Stimulated activated CD8-positive, alpha-beta memory T cell treated with anti-CD3 and anti-CD28 coated beads, Interleukin-7, amount 100 ng/mL, for 48 hours (primary cell): ENCODE measurements at places on chromosomes 3 and 15.

DNA sequence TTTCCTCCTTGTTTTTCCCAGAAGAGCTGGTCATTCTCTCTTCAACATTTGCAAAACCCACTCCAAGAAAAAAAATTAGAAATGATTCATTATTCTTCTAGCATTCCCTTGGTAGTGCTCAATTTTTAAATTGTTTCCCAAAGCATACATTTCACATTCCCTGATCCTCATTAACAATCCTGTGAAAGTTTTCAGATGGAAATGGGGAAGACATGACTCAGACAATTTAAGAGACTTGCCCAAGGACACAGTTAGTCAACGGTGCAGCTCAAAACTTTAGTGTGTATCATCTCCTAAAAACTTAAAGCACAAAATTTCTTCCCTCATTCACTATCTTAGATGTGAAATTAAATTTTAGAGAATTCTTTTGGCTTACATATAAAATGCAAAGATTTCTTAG is 17.1 kb upstream of the ABI3BP start:
- no peak for DNase-seq

GRCh38 chr3:71520161-71521020 is 63.1 kb downstream of the FOXP1 start:
- no peak for DNase-seq

DNA sequence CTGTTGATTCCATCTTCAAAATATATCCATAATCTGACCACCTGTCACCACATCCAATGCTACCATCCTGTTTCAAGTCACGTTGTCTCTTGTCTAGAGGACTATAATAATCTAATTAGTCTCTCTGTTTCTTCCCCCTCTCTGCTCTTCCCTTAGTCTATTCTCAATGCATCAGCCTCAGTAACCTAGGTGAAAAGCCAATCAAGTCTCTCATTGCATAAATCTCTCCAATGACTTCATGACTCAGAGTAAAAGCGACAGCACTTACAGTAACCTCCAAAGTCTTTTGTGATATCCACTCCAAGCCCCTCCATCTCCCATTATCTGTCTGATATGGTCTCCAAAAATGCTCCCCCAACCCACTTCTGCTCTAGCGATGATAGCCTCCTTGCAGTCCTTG is 7.2 kb downstream of the UBA3 start:
- DNase-seq = no peak

- no peak for DNase-seq
Measured at GRCh38 chr3:513301-513700, 316.7 kb downstream of the CHL1 start.

GRCh38 chr15:90619939-90620338 is 90.2 kb downstream of the CRTC3 start:
- DNase-seq = no peak
